Sigmoid colon (tissue), 7 donors: ENCODE measurements at places on chromosomes 11 and 22. TPM values are rescaled to one million over a fixed set of nuclear protein-coding genes. Genes with fewer than 3 reads are reported as not detected.

GRCh38 chr22:45627489-45628233 is 44.0 kb upstream of the ATXN10 start:
- no peak for DNase-seq

GRCh38 chr11:113014262-113015097 is 53.3 kb downstream of the NCAM1 start:
- peak; percentile 89 for DNase-seq

DNA sequence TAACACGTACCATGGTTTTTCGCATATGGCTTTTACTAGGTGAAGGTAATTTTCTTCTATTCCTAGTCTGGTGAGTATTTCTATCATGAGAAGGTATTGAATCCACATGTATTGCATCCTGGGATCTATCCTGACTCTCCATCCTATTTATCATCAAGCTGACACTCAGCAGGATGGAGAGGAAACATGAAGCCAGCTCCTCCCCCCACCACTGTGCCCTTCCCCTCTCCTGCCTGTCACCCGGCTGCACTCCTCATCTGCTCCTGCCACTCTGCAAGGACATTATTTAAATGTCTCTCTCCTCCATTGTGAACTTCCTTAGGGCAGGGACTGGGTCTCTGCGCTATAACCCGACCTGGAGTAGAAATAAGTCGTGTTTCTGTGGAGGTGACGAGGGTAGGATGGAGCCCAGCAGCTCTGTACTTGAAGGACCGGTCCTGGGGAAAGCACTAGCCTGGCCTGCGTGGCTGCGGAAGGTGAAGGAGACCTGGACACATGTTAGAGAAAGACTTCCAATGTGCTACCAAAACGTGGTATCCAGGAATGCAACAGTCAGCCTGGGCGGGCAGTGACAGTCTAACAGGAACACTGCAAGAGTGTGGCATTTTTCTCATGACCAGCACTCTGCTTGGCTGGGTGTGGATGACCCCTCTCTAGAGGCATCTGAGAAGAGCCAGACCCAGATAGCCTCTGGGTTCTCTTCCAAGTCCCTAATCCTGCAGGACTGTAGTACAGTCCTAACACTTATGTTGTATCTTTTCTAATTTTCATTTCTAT is 111.2 kb downstream of the MICAL3 start:
- DNase-seq: peak; percentile 33

The PES1 gene
- 41.3 TPM for total RNA-seq

GRCh38 chr11:74559110-74559933 is 33.1 kb upstream of the POLD3 start:
- DNase-seq: no peak

DNA sequence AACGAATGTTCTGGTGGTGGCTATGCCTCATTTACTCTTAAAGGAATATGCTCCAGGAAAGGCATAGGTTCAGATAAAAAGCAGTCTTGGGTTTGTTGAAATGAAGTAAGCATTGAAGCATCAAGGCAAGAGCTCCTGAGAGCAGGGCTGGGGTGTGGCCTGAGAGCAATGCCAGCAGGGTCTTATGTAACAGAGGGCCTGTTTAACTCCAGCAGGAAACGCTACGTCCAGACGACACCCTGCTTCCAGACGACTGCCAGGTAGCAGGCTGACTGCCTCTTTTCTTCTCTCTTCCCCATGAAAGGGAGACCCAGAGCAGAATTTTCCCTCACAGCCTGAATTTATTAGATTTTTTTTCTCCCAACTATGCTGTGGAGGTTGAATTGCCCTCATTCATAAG is 127.2 kb upstream of the SLC5A12 start:
- peak; percentile 81 for DNase-seq

GRCh38 chr22:18096823-18097222 is 13.8 kb upstream of the TUBA8 start:
- DNase-seq: no peak

DNA sequence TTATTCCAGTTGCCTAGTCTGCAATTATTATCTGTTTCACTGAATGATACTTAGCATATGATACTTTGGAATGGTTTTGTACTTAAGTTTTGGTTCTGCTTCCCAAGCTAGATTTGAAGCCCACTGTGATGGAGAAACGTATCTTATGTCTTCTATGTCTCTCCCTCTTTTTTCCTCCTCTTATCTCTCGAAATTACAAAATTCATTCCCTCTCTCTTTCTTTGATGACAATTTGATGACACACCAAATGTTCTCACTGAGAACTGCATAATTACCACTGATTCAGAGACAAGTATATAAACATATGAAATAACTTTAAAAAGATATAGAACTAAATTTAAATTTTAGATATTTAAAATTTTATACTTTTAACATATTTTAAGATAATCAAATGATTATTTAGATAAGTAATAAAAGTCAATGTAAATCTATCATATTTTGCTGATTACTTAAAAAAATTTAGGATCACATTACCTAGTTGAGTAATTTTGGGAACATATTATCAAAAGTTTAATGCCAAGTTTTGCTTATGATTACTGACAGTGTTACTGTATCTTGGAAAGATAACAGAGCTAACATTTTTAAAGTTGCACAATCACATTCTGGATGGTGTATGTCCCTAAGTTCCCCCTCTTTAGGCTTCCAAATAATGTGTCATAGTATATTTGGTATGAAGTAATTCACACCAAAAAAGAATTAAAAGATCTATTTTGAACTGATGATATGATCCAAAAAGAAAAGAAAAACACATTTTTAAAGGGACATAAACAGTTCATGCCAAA is 255.3 kb downstream of the SBF2 start:
- no peak for DNase-seq

DNA sequence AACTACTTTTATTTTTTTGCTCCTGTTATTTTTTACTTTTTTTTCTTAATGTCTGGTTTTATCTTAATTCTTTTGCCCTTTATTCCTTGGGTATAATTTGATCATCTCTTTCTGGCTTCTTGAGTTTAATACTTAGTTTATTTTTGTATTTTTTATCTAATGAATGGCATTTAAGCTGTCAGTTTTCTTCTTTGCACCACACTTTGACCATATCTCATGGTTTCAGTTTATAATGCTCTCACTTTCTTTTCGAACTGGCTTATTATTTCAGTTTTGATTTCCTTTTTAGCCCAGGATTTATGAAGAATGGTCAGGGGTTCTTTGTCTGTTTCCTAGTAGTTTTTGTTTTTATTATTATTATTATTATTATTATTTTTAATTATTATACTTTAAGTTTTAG is 48.3 kb downstream of the QSER1 start:
- DNase-seq: no peak

GRCh38 chr22:38243007-38243765 is 29.6 kb downstream of the TMEM184B start:
- no peak for DNase-seq

The MAP4K2 gene
- 23.5 TPM for total RNA-seq
